ENCODE measurements at places on chromosomes 5 and 9.

DNA sequence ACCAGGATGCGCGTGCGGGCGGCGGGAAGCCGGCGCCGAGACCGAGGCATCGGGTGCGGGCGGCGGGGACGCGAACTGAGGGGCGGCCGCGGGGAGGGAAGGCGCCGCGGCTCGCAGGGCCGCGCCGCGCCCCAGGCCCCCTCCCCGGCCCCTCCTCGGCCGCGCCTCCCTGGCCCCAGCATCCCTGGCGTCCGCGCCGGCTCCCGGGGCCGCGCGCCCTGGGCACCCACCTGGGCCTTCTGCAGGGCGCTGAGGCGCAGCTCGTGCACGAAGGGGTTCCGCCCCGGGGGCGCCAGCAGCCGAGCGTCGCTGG, 324 bp downstream of the LPCAT1 start:
- no peak for DNase-seq

GRCh38 chr9:9612270-9612669, 1000.5 kb downstream of the PTPRD start:
- DNase-seq = peak; percentile 45

DNA sequence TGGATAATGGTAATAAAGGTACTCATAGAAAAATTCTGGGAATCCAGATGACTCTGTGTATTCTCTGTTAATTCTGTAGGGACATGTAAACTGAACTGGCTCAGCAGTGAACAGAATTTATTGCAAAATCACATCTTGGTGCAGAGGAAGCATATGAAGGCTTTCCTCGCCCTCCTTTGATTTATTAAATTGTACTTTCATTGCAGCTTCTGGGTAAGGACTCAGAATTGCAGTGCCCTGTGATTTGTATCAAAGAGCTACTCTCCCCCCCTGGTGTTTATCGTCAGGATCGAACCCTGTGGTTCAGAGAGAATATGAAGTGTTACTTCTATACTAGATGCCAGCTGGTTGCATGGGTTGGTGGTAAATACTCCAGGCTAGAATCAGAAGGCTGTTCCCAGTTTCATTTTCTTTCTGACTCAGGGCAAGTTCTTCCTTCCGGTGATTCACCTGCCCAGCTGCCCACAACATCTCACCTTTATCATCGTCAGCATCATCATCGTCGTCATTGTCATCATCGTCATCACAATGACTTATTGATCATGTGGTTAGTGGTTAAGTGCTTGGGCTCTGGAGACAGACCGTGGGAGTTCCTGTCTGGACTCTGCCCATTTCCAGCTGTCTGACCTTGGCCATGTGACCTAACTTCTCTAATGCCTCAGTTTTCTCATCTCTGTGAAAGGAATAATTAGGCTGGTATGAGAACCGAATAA, 238.8 kb downstream of the ARHGAP26 start:
- DNase-seq = no peak

- DNase-seq = no peak
These were observed 27.5 kb upstream of the PPARGC1B start for GRCh38 chr5:149702607-149702933.

Measured in NCI-H1436 (cell line).